ENCODE measurements at places on chromosomes 7 and 10.
A peak's percentile ranks its signal among the peaks of the same experiment; 100 is the strongest.

DNA sequence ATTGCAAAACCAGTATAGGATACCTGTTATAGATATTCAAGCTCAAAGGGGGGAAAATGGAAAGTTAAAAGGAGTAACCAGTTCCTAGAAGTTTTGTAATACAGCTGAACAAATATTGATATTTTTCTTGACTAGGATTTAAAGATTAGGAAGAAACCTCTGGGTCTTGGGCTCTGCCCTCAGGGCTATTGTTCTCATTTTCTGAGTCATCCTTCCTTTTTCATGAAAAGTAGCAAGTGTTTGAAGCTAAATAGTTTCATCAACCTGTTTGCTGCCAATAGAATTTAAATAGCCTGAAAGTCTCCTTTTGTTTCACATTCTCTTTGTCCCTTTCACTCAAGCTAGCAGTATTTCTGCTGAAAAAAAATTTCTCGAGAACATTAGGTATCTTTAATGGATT, 1061.1 kb upstream of the GHITM start:
- no peak for DNase-seq

GRCh38 chr10:31320550-31321211, 1.7 kb downstream of the ZEB1 start:
- no peak for DNase-seq

- DNase-seq: no peak
Measured at GRCh38 chr10:105210546-105210945, 569.5 kb downstream of the SORCS3 start.

DNA sequence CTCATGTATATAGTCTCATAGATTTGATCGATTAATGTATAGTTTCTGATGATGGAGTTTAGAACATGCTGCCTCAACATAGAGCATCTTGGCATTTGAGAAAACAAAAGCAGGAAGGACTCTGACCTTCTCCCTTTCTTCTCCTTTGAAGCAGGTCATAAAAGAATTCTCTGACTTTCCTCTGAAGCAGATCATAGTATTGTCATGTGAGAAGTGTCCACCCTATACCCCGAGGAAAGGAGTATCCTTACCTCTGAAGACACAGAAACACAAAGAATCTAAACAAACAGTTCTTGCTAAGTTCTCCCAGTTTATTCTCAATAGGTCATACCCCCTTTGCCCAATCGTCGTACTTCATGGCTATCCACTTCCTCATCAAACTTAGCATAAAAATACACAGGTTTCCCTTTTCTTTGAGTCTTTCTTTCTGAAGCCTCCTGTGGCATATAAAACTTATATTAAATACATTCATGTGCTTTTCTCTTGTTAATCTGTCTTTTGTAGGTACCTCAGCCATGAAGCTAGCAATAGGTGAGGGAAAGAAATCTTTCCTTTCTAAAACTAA, 194.9 kb downstream of the REEP3 start:
- DNase-seq: no peak

DNA sequence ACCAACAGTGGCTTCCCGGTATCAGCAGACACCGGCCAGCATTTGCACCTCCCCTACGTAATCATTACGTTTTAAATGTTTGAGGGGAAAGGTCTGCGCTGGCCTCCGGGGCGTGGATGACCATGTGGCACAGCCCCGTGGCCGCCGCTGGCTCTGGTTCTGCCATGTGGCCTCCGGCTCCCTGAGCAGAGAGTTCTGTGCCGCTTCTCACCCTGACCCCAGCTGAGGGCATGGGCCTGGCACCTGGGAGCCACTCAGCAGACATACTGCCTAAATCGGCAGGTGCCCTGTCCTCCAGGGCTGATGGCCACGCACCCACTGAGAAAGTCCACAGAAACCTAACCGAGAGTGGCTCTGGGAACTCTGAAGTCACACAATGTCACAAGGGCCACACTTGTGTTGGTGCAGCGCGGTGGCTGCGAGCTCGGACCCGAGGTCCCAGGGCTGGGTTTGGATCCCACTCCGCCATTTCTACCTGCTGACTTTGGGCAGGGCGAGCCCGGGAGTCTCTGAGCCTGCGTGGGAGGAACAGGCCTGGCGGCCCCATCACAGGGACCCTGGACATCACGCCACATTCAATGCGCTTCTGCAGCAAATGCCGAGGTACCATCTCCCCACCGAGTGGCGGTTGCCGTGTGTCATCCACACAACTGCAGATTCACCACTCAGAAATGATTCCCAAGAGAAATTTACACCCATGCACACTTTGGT, 25.3 kb downstream of the CFAP46 start:
- DNase-seq: no peak

DNA sequence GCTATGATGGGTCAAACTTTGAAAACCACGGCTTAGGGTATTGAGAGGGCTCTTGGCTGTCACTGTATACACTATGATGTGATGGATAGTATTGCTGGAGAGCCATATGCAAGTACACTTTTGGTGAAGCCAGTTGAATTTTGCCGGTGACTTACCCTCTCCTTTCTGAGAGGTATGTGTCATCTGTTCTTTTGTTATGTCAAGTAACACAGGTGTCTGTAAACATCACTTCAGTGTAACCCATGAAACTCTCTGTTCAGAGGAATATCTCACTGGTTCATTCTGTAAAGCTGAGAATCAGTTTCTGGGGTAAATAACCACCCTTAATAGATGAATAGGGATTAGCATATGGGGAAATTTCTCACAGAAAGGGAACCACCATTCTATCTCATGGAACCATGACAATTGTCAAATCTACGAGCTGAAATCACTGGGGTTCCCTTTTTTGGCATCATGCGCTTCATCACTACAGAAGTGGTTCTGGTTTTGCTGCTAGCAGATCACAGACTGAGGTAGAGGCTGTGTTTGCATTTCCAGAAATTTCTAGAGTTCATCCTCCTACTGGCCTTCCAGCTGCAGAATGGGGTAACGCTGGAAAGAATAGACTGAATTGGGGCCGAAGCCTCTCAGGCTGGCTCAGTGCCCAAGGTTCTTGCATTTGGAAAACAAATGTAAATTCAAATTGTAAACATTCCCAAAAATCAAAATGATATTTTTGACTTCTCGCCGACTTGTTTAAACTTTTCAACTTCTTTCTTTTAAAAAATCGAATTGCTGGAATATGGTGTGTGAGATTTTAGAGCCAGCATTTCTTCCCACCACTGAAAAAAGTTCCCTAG, 83.3 kb upstream of the CREB5 start:
- DNase-seq: no peak

DNA sequence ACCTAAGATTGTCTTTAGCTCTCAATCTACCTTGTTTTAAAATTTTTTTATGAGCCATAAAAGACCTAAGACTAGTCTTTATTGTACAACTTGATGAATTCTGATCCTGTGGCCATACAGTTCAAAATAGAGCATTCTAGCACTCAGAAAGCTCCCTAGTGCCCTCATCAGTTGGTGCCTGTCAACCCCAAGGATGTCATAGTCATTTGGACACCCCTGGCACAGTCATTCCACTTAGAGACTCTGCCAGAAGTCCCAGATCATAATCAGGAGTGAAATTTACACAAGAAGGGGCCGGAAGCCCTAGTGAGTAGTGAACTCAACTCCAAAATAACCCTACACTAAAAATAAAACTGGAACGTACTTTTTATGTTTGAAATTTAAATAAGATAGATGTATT, 80.0 kb upstream of the INSIG1 start:
- DNase-seq: no peak

- no peak for DNase-seq
Measured at GRCh38 chr10:126478546-126478945, 90.3 kb upstream of the ADAM12 start.

DNA sequence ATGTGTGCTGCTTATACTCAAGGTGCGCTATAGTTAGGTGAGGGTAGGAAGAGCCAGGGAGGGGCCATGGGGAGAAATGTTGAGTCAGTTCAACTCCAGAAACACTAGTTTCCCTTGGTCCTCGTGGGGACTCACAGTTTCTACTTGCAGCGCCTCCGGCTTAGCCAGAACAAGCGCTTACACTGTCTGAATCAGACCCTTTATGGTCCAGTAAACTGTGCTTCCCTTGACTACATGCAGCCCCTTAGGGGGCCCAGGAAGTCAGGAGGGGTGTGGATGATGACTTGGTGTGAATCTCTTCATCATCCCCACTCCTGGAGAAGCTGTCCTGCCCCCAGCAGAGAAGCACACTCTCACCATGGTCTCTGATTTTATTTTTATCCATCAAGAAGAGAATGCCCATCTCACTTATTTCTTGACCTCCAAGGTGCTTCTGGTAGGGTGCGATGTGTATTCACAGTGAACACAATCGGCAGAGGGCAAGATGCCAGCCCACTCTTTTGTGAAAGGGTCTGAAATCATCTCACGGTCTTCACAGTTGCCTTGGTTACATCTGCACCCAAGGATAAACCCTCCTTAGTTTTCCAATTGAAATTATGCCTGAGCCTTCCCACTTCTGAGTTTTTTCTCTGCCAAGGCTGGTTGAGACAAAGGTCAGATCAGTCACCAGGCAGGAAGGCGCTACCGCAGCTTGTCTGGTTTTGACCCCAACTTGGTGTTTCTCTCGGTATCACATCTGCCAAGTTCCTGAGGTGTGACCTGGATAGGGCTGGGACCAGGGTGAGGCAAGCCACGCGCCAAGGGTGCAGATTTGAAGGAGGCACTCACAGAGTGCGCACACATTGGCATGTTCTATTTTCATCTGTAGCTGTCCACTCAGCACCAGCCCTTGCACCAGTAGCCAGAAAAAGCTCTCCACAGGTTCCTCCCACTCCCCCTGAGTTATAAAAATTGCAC, 62.7 kb upstream of the LRRC4 start:
- no peak for DNase-seq

DNA sequence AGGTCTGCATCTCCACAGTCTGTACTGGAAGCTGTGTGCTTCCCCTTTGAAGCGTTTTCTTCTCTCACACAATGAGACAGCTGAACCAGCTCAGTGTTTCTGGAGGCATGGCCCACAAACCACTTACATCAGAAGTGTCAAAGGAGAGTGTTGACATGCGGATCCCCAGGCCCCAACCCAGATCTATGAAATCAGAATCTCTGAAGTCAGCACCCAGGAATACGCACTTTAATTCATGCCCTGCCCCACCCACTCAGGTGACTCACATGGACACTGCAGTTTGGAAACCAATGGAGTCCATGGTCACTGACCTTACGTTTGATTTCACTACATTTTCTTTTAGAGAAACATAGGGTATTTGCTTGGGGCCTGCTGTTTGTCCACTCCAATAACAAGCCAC, 19.0 kb downstream of the TLL2 start:
- DNase-seq: no peak

DNA sequence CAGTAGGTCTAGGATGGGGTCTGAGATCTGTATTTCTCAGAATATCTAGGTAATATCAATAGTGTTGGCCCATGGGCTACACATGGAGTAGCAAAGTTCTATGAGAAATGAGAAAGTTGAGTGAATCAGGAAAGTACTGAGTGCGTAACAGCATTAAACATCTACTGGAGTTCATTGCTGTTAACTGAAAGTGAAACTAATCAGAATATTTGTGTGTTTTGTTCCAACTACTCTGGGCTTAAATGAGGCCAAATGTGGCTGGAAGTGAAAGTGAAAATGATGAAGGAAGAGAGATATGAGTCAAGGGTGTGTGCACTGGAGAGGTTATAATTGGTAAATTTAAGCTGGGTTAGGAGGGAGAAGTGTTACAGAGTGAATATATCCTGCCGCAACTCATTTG, 46.5 kb downstream of the TMEM106B start:
- peak; percentile 7 for DNase-seq

DNA sequence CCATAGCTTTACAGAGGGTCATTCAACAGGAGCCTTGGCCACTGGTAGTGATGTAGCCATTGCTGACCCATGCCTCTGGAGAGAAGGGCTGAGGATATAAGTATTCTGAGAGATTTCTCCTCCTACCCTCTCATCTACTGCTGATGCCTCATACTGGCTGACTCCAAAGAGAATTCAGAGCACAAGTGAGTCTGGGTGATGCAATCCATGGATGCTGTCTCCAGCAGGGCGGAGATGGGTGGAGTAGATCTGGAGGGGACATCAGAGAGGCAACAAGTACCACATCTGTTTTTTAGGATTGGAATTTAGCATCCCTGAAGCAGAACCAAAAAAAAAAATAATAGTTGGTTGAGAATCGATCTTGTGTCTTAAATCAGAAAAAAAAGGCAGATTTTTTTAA, 705.7 kb upstream of the CELF2 start:
- DNase-seq: no peak

GRCh38 chr10:7011994-7012393, 398.8 kb downstream of the SFMBT2 start:
- DNase-seq: no peak

GRCh38 chr7:135386776-135387175, 123.1 kb downstream of the CNOT4 start:
- no peak for DNase-seq

- DNase-seq: no peak
Measured at GRCh38 chr10:43350156-43350555, 21.3 kb upstream of the FXYD4 start.

GRCh38 chr7:1114505-1114904, 26.6 kb downstream of the GPER1 start:
- DNase-seq: no peak

- no peak for DNase-seq
Measured at GRCh38 chr7:137695942-137696341, 150.8 kb downstream of the DGKI start.

DNA sequence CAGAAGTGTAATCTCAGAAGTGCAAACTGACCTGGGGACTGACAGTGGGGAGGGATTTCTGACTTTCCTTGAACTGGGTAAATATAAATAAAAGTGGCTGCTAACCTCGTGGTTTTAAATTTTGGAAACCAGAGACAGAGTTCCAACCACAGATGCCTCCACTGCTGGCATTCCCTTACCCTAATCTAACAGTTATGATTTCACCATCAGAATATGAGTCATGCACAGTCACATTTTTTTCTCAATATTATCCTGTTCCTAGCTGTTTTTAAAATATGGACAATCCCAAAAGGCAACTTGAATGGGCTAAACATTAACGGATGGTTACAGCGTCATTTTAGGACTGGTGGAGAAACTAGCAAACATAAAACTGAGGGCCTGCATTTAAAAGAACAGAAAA, 264.3 kb upstream of the INHBA start:
- no peak for DNase-seq

DNA sequence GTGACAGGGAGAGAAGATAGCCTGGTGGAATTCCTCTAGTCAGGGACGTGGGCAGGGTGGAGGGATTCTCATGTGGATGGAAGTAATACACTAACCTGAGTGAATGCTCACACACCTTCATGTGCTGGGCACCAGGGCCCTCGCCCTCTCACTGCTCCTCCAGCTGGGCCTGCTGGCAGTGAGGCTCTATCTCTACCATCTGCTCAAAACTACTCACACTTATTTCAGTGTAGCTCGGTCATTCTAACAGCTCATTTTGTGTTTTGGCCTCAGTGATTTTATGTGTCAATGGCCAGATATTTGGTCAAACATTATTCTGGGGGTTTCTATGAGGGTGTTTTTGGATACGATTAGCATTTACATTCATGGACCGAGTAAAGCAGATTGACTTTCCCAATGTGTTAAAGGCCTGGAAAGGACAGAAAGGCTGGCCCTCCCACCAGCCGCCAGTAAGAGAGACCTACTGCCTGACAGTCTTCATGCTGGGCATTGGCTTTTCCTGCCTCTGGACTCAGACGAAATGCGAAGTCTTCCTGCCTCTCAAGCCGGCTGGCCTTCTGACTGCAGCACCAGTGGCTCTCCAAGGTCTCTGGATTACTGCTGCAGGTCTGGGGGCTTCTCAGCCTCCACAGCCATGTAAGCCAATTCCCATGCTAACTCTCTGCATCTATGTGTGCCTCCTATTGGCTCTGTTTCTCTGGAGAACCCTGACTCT, 335.4 kb downstream of the CXCL12 start:
- no peak for DNase-seq

GRCh38 chr10:119100434-119101238, 3.3 kb upstream of the DENND10 start:
- no peak for DNase-seq

- DNase-seq: no peak
Measured at GRCh38 chr7:154469652-154470051, 417.5 kb downstream of the DPP6 start.

Data from stimulated activated CD4-positive, alpha-beta T cell treated with anti-CD3 and anti-CD28 coated beads, Interleukin-4, amount 100 ng/mL, for 48 hours (primary cell).